ENCODE measurements at places on chromosomes 1 and 21. TPM values are rescaled to one million over a fixed set of nuclear protein-coding genes. Genes with fewer than 3 reads are reported as not detected.

Gene CFAP74
- total RNA-seq, result not detected

Gene SMCP
- total RNA-seq, result not detected

Gene APOBEC4
- total RNA-seq, result not detected

Gene VTCN1
- total RNA-seq, result not detected

Gene DNASE2B
- total RNA-seq, result 0.38 TPM

Gene LRIF1
- total RNA-seq, result 15.4 TPM

Gene WNT4
- 0.33 TPM for total RNA-seq

Gene BEST4
- total RNA-seq, result 0.80 TPM

Gene THRAP3
- 90.7 TPM for total RNA-seq

Gene ZYG11A
- 6.8 TPM for total RNA-seq

DNA sequence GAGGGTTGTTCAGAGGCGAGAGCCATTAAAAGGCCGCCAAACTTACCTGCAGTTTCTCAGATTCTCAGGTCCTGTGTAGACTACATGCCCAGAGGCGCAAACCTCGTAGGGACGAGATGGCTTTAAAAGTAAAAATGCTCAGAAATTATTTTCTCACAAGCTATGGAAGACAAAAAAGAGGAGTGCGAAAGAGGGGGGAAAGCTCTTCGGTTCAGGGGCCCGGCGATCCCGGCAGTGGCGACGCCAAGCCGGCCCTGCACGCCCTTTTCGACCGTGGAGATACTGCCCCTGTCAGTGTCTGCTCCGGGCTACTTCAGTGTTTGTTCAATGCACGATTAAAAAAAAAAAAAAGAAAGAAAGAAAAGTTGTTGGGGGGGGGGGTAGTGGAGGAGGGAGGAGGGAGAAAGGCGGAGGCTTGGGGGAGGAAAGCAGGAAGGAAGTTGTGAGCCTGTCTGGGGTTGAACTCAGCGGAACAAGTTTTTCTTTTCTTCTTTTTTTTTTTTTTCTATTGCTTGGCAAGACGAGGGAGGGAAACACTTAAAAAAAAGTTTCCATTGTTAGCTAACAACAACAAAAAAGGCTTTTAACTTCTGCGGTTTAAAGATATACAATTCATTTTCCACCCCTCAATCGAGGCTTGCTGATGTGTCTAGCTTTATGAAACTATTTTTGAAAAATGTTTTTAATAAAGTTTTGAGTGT lies at the start of gene ITPKB:
TSS of gene ITPKB (minus strand) at position 288 of the 701 bp plus-strand sequence. CDS start 1,824 bp downstream, outside the sequence.
- no peak for DNase-seq

GRCh38 chr1:244802556-244803239 lies 32.8 kb upstream of the COX20 start:
- DNase-seq, result no peak

DNA sequence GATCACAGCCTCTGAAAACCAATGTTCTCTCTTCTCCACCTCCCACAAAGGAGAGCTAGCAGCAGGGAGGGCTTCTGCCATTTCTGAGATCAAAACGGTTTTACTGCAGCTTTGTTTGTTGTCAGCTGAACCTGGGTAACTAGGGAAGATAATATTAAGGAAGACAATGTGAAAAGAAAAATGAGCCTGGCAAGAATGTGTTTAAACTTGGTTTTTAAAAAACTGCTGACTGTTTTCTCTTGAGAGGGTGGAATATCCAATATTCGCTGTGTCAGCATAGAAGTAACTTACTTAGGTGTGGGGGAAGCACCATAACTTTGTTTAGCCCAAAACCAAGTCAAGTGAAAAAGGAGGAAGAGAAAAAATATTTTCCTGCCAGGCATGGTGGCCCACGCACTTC lies 35.8 kb upstream of the TDRD10 start:
- no peak for DNase-seq

- no peak for DNase-seq
Measured at GRCh38 chr1:175826705-175827104, 83.3 kb upstream of the TNR start.

DNA sequence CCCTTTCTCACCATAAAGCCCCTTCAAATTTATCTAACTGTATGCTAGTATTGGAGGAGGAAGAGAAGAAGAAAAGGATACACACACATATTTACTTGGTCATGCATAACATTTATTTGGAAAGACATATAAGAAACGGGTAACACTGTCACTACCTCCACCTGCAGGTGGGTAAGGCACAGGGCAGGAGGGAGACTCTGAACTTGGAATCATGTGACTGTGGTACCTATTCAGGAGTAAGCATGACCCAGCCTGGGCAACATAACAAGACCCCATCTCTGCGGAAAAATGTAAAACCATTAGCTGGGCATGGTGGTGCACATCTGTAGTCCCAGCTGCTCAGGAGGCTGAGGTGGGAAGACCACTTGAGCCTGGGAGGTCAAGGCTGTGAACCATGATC lies 1.4 kb upstream of the PADI6 start:
- DNase-seq, result peak; percentile 86

DNA sequence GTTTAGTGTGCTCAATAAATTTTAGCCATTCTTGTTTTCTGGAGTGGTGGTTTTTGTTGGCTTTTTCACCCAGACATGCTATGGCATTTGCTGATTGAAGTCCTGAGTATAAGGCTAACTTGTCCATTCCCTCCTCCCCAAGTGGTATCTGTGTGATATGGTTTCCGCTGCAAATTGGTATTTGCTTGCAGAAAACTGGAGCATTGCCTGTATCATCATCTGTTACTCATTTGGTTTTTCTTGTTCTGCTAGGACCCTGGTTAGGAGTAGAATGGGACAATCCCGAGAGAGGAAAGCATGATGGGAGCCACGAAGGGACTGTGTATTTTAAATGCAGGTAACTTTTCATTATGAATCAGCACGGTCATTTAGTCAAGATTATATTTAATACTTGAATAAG lies 34.0 kb downstream of the TBCE start:
- DNase-seq, result no peak

DNA sequence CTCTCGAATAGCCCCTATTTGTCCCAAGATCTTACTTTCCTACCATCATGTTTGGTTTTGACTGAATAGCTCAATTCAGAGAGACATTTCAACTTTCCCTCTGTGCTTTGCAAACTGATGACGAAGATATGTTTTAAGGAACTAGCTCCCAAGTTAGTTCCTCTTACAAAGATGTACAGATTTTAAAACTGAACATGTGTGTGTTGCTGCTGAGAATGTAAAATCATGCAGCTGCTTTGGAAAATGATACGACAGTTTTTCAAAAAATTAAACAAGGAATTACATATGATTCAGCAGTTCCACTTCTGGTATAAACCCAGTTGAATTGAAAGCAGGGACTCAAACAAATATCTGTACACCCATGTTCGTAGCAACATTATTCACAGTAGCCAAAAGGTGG lies 33.6 kb downstream of the KIF26B start:
- DNase-seq, result no peak

- no peak for DNase-seq
Measured at GRCh38 chr1:174008979-174009378, 13.2 kb downstream of the RC3H1 start.

DNA sequence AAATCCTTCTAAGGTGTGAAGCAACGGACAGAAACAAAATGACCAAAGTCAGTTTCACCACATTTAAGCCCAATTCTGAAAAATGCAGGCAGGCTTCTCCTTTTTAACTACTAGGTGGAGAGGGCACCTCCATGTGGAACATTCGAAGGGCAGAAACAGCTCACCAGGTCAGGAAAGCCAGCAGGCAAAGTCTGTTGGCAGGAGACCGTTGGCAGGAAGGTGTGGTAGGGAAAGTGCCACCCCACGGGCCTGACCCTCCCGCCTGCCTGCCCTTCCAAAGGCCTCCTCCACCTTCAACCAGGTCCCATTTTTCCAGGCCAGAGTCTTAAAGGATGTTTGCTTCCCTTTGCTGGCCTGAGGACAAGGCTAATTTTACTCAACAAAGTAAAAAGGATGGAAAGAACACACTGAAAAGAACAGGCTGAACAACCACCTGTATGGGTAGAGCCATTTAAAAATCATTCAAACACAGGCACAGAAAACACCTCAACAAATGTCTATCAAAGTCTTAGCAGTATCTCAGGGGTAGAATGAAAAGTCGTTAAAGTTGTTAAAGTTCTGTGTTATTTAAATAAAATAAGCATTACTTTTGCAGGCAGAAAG lies 26.4 kb downstream of the CAPZB start:
- no peak for DNase-seq

DNA sequence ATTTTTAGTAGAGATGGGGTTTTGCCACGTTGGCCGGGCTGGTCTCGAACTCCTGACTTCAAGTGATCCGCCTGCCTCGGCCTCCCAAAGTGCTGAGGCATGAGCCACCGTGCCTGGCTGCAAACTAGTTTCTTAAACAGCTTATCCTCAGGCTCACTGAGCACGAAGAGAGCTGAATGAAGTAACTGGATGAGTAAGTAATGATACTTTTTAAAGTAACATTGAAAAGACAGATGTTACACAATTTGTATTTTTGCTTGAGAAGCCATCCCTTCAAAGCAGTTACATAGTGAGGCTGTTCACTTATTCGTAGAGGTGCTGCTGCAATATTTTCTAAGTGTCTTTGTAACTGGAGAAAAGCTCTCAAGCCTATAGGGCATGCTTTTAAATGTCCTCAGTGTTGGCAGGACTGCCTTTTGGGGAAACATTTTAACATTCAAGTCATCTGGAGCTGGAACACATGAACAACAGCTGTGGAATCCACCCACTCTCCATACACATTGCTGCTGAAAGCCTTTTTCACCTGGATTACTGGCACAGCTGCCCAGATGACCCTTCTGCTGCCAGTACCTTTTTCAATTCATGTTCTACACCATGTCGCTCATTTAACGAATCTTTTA lies 2.7 kb upstream of the YBX1 start:
- no peak for DNase-seq

DNA sequence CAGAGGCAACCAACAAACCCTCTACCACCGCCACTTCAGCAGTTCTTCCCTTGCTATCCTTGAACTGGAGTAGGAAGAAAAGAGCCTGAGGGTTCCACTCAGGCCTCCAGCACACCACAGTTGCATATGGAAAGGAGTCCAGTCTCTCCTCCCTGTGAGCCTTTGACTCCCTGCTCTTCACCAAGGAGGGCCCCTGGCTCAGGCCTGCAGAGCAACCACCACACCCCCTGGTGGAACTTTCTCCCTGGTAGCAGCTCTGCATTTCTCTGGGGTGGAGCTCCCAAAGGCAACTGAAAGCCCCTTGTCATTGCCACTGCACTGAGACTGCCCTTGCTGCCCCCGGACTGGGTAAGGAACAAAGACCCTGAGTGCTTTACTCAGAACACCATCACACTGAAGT lies 1021.5 kb upstream of the ADGRL2 start:
- DNase-seq, result no peak

- peak; percentile 74 for DNase-seq
Measured at GRCh38 chr1:18410407-18410806, 70.3 kb upstream of the KLHDC7A start.

DNA sequence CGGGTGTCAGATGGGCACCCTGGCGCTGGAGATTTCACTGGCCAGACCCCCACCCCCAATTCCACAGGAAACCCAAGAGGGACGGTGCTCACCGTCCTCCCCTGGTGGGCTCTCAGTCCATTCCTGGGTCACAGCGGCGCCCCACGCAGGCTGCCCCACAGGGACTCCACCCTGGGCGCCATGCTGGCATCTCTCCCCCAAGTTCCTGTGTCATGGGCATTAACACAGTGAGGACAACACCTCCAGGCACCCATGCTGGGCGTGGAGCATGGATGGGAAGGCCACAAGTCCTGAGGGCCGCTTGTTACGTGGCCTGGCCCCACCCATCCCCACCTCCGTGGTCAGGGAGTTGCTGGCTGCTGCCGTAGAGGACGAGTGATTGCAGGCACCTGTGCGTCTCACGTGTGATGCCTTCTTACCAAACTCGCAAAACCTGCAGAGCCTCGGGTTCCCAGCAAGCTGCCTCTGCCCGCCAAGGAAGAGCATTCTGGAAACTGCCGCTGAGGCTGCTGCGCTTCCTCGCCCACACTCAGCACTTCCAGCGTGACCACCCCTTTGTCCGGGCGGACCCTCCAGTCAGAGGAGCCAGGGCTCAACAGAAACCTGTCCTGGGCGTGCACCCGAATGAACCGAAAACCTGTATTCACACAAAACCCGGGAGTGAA lies 60.3 kb downstream of the SLX9 start:
- no peak for DNase-seq

DNA sequence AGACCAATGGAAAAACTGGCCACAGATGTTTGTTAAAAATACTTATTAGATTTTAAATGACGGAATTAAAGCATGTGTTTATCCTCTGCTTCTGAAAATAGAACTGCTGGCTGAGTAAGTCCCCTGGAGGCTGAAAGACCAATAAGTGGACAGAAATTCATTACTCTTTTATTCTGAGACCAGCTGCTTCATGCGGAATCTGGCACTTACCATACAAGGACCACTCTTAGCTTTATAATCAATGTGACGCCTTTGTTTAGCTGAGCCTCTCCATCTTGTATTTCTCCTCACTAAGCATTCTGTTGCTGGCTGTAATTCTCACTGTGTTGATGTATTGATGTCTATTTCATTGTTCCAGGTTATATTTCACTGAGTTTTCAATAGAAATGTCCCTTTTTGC lies 6.3 kb upstream of the EXO1 start:
- DNase-seq, result no peak

- DNase-seq, result no peak
Measured at GRCh38 chr1:115065021-115065420, 24.3 kb downstream of the TSPAN2 start.

DNA sequence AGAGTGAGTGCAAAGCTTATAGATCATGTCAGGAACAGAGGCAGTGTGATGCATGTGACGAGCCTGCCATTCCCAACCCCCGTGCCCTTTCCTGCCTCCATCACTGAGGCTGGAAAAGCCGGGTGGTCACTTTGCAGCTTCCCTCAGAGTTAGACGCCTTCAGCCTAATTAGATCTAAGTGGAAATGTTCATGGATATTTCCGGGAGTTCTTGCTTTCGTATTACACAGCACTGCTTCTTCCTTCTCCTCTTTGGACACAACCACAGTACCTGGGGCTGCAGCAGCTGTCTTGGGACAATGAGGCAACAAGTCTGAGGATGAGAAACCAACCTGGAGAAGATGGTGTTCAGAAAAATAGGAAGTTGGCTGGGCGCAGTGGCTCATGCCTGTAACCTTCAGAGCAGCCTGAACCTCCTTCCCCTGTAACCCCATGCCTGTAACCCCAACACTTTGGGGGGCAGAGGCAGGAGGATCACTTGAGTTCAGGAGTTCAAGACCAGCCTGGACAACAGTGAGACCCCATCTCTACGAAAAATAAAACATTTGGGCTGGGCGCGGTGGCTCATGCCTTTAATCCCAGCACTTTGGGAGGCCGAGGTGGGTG lies 24.5 kb downstream of the SERINC2 start:
- no peak for DNase-seq

DNA sequence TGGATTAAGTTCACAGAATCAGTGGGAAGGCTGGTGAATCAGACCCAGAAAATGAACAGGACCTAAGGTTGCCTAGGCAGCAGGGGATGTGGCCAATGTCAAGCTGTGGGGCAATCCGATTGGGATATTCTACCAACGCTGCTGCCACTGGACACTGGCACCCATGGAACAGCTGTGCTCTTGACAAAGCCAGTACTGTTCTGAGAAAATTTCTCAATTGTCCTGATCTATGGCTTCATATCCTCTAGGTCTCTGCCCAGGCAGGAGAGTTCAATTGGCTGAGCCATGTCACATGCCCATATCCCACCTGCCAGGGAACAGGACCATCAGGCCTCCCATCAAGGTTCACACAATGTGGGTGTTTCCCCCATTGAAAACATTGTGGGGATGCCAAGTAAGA lies 6.2 kb downstream of the TACSTD2 start:
- no peak for DNase-seq

GRCh38 chr1:201715351-201715750 lies 113.6 kb upstream of the IPO9 start:
- no peak for DNase-seq

GRCh38 chr1:236175642-236176336 lies 33.5 kb downstream of the GPR137B start:
- no peak for DNase-seq

All from H7 (cell line).